ENCODE measurements at places on chromosomes 2 and 18.
A peak's percentile ranks its signal among the peaks of the same experiment; 100 is the strongest.

DNA sequence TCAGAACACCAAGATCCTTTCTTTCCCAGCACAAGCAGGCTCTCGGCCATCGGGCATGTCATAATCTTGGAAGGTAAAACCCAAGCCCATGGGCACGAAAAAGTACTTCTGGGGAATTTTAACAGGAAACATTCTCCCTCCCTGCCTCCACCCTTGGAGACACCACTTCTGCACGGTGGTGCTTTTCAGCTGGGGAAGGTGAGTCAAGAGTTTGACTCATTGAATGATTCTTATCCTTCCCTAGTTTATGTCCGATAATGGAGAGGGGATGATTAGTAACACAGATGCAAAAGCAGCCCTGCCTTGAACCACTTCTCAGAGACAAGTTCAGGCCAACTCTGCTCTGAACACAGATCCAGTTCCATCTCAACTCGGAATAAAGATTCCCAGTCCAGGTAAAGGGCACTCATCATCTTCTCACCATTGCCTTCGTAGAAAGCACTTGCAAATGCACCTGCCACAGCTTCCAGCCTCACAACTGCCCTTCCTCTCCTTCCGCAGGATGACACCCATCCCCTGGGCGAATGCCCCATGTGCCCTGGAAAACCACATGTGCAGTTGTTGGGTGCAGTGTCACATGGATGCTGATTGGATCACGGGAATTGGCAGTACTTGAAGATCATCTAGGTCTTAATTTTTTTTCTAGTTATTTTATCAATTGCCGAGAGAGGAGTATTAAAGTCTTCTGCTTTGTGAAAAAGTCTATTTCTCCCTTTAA, 136.2 kb downstream of the PXDN start:
- no peak for DNase-seq

DNA sequence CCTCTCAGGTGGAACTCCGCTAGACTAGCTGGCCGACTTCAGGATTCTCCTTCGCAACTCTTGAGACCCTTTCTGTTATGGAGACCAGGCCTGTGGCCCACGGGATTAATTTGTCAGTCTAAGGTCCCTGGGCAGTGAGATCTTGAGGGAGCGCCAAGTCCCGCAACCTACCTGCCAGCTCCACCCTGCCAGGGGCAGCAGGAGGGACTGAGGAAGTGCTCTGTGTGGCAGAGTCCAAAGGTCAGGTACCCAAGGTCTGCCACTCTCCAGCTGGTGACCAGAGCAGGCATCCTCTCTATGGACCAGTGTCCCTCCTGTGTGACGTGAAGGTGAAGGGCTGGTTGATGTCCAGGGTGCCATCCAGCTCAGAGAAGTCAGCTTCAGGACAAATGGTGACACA, 4.3 kb upstream of the SPATA3 start:
- no peak for DNase-seq

GRCh38 chr2:1803217-1804110, 59.1 kb upstream of the PXDN start:
- no peak for DNase-seq

GRCh38 chr18:9428862-9429661, 46.3 kb upstream of the RALBP1 start:
- no peak for DNase-seq

DNA sequence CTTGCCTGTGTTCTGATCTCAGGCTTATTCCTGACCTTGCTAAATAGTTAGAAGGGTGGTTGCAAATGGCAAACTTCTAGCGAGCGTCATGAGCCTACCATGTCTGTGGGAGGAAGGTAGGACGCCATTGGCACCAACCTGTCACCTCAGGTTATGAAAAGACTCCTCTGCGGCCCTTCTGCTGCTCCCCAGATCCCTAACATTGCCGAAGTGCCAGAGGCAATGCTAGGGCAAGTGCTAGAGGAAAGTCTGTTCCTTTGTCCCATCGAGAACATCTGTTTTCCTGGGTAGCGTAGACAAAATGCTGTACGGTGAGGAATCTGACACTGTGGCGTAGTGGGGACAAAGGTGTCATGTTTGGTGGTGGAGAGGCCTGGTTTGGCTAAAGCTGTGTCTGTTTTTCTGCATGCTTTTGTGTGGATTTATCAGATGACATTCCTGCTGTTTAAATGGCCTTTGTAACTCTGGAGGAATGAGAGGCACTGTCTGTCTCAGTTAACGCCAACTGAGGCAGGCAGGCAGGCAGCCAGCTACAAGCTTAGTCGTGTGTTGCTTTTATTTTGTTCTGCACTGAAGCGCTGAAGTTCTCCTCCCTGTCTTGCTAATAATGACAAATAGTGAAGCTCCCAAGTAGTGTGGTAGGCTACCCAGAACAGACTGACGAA, 94.1 kb downstream of the PRPF40A start:
- DNase-seq, result no peak

GRCh38 chr2:52336951-52337350, 1305.0 kb upstream of the NRXN1 start:
- DNase-seq, result no peak

GRCh38 chr2:35503738-35504199, 851.8 kb upstream of the CRIM1 start:
- no peak for DNase-seq

GRCh38 chr2:100818606-100819369, 1.2 kb upstream of the NPAS2 start:
- no peak for DNase-seq

- no peak for DNase-seq
Observed at GRCh38 chr2:32119161-32119560, 46.5 kb upstream of the SLC30A6 start.

DNA sequence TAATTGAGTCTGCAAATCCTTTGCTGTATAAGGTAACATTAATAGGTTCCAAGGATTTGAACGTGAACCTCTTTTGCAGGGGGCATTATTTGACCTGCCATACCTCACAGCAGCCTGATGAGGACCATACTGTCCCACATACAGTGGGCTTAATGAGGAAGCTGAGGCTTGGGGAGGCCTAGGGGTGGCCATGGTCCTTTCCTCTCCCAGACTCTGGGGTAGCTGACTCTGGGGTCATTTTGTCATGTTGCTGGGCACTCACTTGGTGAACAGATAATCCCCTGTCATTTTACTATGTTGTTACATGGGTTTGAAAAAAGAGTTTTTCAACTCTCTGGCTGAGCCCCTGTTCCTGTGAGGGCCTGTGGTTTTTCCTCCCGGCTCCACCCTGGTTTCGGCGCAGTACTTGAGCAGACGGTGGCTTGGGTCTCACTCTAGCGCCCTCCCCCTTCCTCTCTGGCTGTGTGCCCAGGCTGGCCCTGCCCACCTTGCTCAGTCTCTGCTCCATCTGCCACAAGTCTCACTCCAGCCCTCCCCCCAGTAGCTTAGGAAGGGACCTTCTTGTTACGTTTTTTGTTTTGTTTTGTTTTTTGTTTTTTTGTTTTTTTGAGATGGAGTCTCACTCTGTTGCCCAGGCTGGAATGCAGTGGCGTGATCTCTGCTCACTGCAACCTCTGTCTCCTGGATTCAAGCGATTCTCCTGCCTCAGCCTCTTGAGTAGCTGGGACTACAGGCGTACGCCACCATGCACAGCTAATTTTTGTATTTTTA, 21.0 kb downstream of the INPP4A start:
- DNase-seq, result no peak

DNA sequence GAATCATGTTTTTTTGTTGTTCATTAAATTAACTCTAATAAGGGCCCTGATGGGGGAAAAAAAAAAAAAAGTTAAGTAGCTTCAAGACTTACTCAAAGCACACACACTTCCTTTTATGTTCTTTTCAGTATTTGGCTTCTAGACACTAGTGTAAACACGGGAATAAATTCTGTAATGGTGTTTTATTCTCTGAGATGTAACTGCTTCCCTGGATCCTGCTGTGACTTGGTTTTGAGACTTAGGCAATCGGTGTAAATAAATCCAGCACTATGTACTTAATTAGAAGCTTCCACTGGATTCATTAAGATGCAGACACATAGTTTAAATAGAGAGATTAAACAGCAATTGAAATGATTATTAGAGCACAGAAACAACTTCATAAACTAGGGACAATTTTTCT, 26.1 kb upstream of the AP1S3 start:
- DNase-seq, result no peak

DNA sequence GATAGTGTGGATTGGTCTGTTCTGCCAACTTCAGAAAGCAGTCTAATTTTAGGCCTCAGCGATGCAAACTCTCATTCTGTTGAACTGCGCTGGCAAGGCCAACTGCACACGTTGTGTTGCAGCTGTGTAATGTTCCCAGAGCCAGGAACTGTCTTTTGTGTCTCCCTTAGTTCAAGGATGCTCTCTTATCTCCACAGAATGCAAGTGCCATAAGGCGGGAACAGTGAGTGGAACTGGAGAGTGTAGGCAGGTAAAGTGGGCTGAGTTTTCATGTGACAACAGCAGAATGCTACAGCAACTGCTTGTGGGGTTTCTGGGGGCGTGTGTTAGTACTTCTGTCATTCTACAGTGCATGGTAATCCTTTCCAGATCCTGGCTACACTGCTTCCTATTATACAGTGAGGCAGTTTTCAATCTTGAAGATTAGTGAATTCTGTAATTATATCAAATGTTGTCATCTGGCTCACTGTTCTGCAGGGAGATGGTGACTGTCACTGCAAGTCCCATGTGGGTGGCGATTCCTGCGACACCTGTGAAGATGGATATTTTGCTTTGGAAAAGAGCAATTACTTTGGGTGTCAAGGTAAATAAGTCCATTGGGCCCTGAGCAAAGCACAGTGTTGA, 125.8 kb downstream of the LAMA3 start:
- DNase-seq, result no peak

DNA sequence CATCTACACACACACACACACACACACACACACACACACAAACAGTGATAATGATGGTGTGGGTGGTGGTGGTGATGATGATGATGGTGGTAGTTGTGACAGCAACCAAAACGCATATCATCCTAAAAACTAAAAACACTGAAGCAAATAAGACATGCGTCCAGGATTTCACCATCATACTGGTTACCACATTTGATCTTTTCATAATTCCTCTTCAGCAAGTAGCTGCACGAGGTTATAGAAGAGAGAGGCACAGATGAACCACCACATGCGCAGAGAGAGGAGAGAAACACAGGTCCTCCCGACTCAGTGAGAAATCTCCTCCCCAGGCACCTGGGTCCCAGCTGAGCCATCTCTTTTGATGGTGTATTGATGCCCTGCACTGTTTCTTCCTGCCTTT, 393.3 kb downstream of the METTL4 start:
- no peak for DNase-seq

DNA sequence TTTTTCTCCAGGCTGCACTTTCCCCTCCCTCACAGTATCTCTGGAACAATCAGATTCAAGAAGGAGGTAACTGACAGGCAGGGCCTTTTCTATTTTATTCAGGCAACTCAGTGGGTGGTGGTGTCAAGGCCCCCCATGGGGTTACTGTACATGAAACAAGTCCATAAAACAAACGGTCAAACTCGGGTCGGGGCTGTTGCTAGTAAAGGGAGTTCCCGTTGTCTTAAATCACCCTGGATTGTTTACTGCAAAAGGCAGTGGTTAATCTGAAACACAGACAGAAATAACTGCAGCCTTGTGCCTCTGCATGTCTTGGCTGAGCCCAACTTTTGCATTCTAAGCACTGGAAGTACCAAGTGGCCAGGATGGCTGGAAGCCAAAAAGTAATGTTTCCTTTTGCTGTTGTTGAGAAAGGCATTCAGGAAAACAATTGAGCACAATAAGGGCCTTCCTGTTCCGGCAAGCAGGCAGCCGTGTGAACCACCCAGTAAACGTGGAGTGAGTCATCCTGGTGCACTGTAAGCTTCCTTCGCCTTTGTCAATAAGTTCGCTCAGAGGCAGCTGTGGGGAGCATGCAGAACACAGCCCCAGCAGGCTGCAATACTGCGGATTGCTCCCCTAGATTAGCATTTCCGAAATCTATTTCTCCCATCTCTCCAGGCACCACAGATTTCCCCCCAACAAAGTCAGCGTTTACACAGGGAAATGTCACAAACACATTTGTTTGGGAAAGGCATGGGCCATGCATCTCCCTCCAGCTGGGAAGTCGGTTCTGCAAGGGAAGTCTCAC, 149.6 kb downstream of the IRS1 start:
- peak; percentile 80 for DNase-seq

- DNase-seq, result no peak
Observed at GRCh38 chr2:36781907-36782720, 85.6 kb downstream of the VIT start.

DNA sequence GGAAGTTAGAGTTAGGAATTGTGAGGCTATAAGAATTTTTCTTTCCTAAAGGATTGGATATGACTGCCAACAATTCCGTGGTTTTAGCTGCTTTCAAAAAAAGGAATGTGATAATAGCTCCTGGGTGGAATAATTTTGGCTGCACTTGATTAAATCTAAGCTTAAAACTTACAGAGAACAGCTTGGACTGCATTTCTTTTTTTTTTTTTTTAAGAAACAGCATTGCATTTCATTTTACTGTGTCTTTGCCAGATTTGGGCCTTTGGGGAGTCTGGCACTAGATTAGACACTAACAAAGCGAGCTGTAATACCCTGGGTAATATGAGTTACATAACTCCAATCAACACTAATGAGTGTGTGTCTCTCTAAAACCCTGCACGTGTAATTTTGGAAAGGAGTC, 37.8 kb upstream of the ZNF397 start:
- DNase-seq, result no peak

- no peak for DNase-seq
Observed at GRCh38 chr2:14306268-14306861, 326.2 kb upstream of the LRATD1 start.

DNA sequence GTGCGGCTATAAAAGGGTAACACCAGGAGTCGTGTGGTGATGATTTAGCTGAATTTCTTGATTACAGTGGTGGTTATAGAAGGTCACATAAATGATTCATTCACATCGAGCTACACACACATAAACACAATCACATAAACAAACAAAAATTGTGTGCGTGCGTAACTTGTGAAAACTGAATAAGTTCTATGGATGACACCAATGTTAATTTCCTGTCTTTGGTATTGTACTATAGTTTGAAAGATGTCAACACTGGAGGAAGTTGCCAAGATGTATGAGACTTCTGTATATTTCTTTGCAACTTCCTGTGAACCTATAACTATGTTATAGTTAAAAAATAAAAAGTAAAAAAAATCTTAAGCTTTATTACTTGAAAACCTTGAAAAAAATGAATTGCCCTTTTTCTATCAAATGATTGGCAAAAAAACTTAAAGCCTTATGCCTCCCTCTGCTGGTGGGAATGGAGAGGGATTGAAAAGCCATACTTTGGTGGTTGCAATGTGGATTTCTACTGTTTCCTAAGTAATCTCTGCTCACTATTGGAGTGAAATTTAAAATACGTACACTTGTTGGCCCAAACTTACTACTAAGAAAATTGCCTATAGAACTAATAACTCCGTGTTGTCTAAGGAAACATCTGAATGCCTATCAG, 227.7 kb downstream of the RPIA start:
- DNase-seq, result no peak

GRCh38 chr2:31236433-31237205, 2.7 kb downstream of the EHD3 start:
- DNase-seq, result no peak

DNA sequence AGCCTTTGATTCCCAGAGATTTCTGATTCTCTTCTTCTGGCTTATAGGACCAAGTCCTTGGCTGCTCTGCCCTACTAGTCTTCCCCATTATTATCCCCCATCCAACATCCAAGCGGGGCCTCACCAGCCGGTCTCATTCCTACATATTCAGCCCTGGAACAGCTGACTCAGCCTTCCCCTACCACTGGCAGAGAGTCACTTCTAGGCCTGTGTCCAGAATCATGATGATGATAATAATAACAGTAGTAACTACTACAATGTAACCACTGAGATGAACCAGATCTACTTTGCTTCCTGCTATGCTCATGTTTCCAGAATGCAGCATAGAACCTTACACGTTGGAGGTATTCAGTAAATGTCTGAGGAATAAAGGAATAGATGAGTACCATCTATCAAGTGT, 295.2 kb downstream of the SRBD1 start:
- no peak for DNase-seq
